K562 (cell line): ENCODE measurements at places on chromosomes 1 and 21. TPM values are rescaled to one million over a fixed set of nuclear protein-coding genes. Genes with fewer than 3 reads are reported as not detected.
A peak's percentile ranks its signal among the peaks of the same experiment; 100 is the strongest.

DNA sequence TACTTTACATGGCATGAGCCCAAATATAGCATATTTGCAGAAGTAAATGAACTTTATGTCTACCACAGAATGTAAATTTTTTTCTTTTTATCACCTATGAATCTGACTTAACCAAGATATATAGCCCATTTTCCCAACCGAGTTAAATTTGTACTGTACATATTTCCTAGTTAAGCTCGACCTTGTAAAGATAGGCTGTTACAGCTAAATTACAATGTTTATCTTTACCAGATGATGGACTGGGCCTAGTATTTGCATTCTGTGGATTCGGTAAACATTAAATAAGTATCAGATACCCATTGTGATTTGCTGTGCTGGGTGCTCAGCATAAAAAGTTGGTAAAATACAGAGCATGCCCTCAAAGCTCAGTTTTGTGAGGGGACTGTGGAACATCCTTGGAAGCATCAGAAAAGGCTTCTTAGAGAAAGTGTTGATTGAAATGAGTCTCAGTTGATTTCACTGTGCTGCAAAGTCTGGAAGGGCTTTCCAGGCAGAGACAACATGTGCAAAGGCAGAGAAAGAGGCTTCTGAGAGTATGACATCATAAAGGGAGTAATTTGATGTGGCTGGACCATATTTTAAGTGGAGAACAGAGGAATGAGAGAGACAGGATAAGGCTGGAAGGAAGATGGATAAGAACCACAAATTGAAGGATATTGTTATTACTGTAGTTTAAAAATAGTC is 27.4 kb downstream of the MORC3 start:
- no peak for DNase-seq

GRCh38 chr1:72283022-72283306 is 625 bp upstream of the NEGR1 start:
- DNase-seq, result no peak

DNA sequence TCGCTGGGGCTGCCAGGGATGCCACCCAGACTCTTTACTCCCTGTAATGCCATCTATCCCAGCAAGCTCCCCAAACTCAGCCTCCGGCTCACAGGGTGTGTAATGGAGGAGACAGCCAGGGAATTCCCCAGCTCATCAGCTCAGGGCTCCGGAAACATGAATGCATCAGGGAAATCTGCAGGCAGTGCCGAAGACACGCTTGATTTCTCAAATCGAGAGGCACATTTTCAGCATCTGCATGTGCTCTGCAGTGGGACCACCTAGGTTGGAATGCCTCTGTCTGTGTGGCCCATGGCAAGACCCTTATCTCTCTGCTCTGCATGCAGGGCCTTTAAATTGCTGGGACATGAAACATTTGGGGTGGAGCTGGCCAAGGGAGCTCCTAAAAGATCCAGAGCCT is 170.1 kb downstream of the TRABD2B start:
- DNase-seq, result no peak

DNA sequence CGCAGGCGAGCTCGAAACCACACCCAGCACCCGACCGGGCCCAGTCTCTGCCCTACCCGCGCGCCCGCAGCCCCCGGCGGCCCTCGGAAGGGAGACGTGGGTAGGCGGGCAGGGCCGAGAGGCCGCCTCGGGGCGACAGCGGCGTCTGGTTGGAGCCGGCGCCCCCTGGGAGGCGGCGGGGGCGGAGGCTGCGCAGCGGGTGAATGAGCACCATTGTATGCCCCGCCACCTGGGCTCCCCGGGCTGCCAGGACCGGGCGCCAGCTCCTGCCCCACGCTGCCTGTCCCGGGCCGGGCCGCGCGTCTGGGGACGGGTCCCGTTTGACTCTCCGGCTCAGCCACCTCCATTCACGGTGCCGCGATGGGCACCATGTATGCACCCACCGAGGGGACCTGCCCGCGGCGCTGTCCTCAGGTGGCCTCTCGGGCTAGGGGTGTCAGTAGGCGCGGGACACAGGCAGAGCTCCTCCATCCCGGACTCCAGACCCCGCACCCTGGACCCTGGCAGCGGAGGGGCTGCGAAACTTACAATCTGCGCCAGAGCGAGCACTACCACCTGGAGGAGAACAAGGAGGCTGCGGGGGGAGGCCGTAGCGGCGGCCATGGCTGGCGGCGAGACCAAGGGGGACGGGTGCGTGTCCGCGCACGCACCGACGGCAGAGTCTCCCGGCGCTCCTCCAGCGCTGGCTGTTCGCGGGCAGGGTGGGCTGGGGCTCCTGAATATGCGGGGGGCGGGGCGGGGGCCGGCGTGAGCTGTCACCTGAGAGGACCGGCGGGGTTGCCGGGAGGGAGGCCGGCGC is at the start of gene COL9A2:
Gene COL9A2, minus strand, starts transcription at position 692 of the 799 bp plus-strand sequence. Its CDS starts 89 bp downstream, at position 603.
- peak; percentile 8 for DNase-seq

DNA sequence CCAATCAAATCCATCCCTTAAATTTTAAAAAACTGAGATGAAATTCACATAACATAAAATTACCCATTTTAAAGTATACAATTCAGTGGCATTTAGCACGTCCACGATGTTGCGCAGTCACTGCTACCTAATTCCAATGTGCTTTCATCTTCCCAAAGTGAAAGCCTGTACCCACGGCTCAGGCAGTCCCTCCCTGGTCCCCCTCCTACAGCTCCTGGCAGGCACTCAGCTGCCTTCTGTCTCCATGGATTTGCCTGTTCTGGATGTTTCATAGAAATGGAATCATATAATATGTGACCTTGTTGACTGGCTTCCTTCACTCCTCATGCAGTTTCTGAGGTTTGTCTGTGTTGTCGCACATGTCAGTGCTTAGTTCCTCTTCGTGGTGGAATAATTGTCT is 386.3 kb downstream of the CAMTA1 start:
- no peak for DNase-seq

Gene IL19
- total RNA-seq, result not detected in 2 replicates

DNA sequence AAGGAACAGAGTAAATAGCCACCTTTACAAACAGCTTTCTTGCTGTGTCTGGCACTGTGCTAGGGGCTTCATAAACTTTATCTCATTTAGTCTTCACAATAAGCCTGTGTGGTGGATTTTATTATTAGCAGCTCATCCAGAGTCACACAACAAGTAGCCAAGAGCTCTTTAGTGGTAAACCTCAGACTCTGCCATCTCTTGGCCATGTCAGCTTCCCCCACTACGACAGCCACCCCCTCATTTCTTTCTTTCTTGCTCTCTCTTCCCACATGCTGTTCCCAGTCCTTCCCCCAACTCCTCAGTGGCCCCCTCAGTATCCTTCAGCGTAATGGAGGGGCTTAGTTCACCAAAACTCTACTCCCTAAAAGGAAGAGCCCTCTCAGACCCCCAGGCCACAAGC is 1.2 kb upstream of the ZNF683 start:
- DNase-seq, result no peak

DNA sequence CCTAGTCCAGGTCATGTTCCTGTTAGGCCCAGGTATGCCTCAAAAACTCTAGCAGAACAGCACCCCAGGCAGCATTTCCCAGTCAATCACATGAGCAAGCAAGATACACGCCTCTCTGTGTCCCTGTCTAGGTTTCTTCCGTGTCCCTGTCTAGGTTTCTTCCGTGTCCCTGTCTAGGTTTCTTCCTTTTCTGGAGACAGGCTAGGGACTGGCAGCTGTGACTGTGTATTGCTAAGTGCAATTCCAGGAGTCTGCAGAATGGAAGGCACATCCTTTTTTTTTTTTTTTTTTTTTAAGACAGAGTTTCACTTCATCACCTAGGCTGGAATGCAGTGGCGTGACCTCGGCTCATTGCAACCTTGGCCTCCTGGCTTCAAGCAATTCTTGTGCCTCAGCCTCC is 77.6 kb downstream of the SETD4 start:
- DNase-seq, result no peak

DNA sequence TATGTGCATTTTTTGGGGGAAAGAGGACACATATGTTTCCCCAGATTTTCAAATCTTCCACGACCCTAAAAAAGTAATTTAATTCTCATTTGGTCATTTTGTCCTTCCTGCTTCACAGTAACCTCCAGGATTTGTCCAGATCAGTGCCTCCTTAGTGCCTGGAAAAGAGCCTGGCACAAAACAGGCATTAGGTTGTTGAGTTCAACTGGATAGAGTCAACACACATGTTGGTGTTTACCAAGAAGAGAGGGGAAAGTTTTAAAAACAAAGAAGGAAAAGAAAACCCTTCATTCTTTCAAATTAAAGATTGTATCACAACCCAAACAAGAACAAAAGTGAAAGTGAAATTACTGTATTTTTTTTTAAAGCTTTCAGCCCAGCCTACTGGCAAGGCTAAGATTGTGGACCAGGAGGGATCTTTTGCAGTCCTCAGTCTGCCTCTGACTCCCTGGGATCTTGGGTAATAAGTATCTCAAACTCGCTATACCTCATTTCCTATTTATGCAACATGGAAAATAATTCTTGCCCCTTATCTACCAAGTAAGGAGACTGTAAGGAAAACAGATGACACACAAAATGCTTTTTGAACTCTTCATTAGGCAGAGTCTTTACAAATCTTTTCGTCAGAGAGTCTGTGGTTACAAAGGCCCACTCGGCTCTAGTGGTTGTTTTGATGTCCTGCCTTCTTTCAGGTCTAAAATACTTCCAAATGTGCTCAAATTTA is 57.8 kb downstream of the ZNF281 start:
- DNase-seq, result no peak

DNA sequence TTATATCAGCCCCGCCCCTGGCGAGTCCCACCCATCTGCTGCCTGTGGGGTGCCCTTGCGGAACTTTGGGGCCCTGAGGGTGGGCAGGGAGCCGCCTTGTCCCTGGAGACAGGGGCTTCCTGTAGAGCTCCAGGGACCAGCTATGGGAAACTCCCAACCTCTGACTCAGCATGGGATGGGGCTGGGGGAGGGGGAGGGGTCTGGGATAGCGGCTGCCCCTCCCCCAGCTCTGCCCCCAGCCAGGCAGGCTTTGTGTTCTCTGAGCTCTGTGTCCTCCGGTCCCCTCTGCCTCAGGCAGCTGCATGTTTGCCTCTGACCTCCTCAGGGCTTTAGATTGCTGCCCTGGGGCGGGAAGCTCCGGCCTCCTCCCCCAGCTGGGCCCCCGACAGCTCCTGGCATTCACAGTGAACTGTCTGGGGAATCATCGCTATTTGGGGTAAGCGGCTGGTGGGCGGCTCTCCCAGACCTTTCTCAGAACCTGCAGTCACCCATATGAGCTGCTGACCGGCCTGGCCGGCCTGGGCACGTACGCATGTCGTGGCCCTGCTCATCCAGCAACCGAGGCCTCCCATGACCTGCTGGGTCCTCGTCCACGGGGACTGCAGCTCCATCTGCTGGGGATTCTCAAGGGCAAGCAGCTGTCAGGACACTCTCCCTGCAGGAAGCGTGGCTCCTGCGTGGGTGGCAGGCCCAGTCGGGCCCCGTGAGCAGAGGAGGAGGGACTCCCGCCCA is 17.1 kb downstream of the ARHGEF16 start:
- DNase-seq, result peak; percentile 54

DNA sequence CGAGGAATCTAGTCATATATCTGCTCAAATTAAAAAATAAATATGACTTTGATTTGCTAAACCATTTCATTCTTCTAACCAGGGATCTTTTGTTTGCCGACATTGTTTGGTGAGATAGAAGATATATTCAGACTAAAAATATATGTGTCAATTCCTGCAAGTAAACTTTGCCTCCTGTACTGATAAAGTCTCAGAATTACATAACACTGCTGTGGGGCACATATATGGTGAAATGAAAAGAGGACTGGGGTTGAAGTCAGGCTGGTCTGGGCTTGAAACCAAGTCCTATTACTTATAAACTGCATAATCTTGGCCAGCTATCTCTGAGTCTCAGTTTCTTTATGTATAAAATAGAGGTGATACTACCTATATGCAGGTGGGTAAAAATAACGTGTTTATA is 9.8 kb downstream of the SCMH1 start:
- no peak for DNase-seq

Gene ZBTB37
- total RNA-seq, result 10.2 and 10.5 TPM in 2 replicates

- DNase-seq, result no peak
Measured at GRCh38 chr1:154578058-154578418, 10.5 kb downstream of the CHRNB2 start.

Gene TFAP2E
- not detected in 2 replicates for total RNA-seq

DNA sequence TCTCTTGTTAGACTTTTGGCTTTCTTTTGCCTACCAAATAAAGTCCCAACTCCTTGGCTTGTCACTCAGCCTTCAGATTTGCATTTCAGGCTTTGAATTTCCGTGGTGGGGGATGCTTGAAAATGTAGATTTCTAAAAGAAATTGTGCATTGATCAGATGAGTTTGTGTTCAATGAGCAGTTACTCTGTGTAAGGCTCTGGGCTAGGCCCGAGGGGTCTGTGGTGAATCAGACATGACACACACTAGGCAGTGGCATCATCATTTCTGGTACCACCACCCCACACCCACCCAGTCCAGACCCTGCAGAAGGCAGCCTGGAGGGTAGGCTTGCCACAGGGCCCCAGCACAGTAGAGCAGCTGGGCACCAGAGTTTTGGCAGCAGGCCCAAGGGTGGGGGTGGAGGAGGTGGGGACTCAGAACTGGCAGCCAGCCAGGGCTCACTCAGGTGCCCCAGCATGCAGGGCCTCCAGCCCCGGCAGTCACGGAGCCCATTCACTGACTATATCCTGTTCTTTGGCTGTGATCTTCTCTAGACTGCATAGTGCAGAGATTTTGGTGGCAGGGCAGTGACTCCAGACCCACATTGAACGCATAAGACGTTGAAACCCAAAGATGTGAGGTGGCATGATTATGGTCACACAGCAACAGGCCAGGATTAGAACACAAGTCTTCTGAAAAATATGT is 97.2 kb upstream of the ARTN start:
- DNase-seq, result peak; percentile 75

DNA sequence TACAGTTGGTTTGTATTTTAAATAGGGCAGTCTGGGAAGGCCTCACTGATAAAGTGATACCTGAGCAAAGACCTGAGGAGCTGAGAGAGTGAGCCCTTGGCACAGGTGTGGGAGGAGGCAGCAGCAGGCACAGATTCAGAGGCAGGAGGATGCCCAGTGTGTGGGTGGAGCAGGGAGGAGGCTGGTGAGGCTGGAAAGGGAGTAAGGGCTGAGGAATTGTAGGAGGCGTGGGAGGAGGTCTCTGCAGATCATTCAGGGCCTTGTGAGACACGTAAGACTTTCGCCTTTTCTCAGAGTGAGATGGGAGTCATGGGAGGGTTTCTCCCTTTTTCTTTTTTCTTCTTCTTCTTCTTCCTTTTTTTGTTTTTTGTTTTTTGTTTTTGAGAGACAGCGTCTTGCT is 58.0 kb downstream of the RGL1 start:
- no peak for DNase-seq

Gene HLX
- total RNA-seq, result 2.3 and 3.0 TPM in 2 replicates

Gene CD160
- total RNA-seq, result not detected in 2 replicates

DNA sequence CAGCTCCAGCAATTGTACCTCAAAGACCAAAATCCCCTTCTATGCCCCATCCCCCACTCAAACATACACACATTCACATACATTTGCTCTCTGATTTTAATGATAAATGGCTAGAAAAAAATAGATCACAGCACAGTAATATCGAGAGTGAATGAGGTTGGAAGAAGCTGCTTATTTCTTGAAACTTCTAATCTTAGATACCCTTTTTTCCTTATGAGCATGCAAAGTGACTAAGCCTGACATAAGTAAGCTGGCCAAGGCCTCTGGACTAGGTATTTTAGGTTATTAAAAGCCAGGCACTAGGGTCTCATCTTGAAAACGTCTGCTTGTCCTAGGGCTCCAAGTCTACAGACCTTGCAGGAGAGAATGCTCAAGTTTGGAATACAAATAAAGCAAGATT is 133.6 kb downstream of the TGFBR3 start:
- no peak for DNase-seq

Gene PKP1
- not detected in 2 replicates for total RNA-seq

Gene BTBD19
- 1.7 and 2.0 TPM in 2 replicates for total RNA-seq
